ENCODE measurements at places on chromosomes 7 and 10.

GRCh38 chr10:113565364-113565763 is 12.5 kb downstream of the HABP2 start:
- no peak for DNase-seq

DNA sequence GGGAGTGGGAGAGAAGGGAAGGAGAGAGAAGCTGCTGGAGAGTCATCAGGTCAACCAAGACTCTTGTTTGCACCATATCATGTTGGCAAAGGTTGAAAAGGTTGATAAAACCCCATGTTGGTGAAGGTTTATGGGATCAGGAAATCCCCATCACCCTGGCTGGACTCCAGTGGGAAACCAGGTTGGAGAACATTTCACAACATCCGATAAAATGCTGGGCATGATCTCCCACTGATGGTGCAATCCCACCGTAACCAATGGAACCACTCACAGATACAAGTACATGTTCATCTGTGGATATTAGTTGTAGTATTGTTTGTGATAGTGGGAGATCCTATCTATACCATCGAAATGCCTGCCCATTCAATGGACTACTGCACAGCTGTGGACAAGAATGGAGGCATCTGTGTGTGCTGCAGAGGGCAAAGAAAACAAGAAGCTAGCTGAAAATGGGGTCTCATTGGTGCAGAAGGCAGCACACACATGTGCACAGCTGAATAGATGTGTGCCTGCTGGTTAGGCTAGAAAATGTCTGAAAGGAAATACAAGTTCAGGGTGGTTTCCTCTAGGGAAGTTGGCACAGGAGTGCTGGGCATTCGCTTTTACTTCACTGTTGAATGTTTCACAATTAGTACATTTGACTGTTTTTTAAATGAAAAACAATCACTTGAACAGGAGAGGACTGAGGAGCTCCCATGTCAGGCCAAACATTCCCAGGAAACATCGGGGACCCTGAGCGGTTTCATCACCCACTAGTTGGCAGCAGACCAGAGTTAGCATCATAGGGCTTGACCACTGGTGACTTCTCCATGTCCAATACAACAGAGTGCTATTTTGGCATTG is 80.4 kb upstream of the MGMT start:
- DNase-seq: no peak

DNA sequence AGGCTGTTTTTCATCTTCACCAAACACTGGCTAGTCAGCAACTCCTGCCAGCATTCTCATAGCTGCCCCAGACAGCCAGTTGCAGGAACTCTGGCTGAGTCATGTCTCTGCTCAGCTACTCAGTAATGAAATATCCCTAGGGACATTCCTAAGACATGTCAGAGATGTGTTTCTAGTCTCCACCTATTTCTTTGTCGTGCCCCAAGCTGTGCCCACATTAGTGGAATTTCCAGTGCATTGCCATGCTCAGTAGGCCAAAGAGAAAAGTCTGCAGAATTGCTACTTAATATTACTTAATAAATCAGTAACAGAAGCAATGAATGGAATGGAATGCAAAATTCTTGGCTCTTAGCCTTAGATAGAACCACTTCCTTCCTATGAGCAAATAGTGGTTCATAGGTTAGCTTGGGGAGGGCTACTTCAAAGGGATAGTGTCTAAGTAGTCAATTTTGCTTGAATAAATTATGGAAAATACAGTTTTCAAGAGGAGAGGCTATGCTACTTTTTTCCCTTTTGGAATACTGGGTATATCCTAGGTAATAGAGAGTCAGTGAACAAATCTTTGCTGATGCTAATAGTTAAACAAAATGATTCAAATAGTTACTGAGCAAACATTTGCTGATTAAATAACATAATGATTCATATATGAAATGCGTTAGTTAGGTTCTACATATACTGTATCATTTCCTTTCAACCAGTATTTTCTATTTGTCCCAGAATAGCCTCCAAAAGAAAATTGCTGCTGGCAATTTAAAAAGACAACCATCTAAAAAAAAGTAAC is 23.6 kb upstream of the SEMA3C start:
- DNase-seq: peak; percentile 87

DNA sequence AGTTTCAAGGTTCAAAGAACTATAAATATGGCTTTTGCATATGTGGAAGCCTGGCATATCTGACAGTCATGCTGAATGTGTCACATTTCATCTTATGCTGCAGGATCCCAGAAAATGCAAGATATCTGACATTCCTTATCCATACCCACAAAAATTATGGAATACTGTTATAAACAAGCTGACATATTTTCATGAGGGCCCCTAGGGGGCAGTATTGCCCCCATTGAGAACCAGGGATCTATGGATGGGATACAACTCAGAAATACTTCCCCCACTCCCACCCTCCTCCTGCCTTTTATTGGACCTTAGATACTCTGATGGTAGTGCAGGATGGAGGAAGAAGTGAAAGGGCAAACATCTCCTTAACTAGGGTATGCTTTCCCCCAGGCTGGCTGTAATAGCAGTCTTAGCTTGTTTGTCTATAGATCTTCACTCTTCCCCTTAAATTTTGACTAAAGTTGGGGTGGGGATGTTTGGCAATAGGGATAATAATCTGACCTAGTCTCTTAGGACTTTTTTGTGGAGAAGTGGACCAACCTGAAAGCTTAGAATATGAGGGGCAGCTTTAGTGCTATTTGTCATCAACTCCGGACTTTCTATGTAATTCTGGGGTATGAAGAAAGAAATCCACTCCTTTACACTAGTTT is 3.5 kb upstream of the GNGT1 start:
- DNase-seq: no peak

- DNase-seq: no peak
These were observed 208.4 kb downstream of the FANK1 start for GRCh38 chr10:126104767-126105166.

GRCh38 chr7:111173990-111174389 is 83.1 kb downstream of the LRRN3 start:
- no peak for DNase-seq

DNA sequence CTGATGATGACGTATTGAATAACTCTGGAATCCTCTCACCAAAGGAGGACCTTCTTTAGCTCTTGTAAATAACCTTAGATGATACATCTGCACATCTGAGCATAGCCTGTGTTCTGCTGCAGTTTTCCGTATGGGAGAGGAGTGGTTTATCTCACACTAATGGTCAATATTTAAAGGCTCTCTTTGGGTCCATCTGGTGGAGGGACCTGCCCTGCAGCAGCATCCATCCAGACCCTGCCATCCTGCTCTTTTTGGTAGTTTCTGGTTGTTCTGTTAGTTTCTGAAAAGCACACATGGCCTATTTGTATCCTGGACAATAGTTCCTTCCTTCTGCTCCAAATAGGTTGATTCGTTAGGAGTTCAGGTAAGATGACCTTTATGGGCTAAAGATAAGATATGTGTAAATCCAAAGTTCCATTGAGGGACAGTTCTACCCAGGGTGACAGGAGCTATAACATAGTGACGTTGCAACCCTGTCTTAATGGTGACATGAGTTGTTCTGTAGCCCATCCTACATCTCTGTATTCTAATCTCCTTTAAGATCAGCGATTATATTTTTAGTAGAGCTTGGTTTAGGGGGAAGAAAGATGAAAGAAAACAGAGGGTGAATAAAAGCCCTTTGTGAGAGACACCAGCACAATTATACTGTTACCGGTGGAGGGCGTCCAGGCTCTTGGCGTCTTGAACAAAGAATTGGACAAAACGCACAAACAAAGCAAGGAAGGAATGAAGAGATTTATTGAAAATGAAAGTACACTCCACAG is 60.0 kb upstream of the KLF14 start:
- DNase-seq: no peak

- no peak for DNase-seq
These were observed 281.3 kb downstream of the ZNF248 start for GRCh38 chr10:37576154-37576553.

GRCh38 chr7:69199041-69199440 is 399.2 kb upstream of the AUTS2 start:
- DNase-seq: no peak

DNA sequence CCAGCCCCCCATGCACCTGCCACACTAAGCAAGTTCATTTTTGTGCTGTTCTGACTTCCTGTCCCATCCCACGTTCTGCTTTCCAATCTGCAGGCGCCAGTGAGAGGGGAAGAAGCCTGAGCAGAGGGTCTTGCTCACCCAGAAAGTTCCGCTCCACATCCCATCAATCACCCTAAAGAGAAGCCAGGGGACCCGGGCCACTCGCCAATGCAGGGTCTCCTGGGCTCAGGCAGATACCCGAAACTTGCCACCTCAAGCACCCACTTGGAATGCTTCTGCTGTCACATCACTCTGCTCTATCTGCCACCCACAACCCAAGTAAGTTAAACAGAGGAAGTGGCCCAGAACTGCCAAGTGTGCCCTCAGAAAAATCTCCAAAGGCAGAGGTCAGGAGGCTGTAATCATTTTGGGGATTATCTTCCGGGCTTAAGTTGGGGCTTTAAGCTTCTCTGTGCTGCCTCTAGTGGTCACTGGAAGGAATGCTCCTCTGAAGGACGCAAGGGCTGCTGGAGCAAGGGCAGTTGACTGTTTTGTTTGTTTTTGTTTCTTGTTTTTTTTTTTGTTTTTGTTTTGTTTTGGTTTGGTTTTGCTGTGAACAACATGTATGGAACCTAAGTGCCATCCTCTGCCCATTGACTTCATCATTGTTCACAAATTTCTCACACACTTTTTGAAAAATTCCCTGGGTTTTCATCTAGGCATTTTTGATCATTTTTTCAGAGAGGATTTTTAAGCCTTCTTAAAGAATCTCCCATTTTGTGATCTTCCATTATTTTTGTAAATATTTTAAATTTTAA is 25.5 kb downstream of the PRR15 start:
- no peak for DNase-seq

DNA sequence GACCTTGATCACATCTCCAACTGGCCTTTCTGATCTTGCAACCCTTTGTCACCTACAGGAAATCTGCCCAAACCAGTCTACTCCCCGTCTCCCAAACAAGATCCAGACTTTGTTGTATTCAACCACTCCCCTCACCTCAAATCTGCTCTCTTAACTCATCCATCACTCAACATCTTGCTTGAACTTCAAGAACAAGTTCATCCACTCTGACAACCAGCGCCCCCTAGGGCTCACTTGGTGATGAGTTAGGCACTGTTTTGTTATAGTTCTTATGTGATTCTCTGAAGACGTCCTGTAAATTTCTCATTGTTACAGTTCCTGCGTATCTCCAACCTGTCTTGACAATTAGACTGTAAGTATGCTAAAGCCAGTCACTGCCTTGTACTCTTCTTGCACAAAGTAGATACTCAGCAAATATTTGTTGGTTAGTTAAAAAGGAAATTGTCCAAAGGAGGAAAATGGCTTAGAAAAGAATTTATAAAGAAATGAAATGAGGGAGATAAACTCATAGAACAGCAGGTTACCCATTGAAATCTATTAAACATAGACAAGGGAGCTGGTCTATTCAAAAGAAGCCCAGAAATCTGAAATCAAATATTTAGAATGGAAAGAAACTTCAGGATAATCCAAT is 5.3 kb downstream of the FRMD4A start:
- peak; percentile 10 for DNase-seq

DNA sequence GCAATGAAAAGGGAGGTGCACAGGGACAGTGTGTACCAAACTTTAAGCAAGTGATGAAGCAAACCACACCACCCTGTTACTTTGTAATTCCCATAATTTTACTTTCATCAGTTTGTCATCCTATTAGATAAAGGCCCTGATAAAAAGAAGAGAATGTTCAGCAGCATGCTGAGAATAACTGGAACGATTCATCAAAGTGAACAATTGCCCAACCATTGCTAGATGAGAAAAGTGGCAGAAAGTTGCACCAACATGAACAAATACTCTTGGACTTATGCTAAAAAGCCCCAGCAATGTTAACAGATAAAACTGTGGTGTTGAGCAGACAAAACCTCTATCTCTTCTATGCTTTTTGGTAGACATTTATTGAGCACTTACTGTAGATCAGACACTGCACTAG is 75.5 kb upstream of the PCGF5 start:
- DNase-seq: no peak

- DNase-seq: no peak
These were observed 13.3 kb upstream of the ACSL5 start for GRCh38 chr10:112360308-112361270.

DNA sequence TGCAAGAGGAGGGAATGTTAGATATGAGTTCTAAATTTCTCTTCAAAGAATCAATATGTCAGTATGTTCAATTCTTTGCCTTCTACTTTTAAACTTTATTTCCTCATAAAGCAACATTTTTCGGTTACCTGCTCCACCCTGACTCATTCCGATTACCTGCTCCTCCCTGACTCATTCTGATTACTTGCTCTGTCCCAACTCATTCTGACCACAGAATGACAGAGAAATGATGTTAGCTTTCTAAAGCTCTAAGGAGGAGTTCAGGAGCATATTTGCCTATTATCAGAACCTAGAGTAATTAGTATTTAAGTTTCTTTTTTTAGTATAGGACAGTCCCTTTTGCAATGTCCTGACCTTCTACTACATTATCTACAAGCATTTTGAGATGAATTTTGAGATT is 24.5 kb upstream of the PPP1R9A start:
- DNase-seq: no peak

DNA sequence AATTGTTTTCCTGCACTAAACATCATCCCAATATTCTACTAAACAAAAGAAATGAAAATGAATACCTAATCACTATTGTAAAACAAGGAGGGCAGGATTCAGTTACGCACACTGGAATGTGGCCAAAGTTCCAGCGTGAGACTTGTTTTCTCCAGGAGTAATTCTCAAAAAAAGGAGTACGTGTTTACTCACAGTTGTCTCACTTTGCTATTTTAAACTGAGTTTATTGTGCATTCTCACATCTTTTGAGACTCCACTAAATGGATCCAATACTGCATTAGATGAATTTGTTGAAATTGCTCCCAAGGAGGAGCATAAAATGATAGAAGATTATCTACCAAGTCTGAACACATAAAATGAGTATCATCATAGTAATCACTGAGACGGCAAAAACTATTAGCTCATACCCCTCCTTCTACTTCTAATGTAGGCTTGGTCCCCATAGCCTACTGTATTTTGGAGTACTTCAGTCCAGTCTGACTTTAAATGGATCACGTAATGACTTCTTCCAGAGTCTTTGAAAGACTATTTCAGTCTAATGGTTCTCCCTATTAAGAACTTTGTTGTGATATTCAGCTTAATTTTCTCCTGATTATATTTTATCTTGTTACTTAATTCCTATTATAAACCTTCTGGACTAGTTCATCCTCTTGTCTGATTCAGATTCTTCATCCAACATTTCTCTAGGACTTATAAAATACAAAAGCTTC is 3.8 kb downstream of the GRM3 start:
- no peak for DNase-seq

Measured in glomerular endothelial cell (primary cell).